Heart left ventricle (tissue), 16 donors: ENCODE measurements at places on chromosomes 2 and 18. TPM values are rescaled to one million over a fixed set of nuclear protein-coding genes. Genes with fewer than 3 reads are reported as not detected.

GRCh38 chr2:165371356-165371755 is 98.1 kb upstream of the CSRNP3 start:
- no peak for DNase-seq

GRCh38 chr2:67294218-67294617 is 102.9 kb upstream of the ETAA1 start:
- DNase-seq = no peak

DNA sequence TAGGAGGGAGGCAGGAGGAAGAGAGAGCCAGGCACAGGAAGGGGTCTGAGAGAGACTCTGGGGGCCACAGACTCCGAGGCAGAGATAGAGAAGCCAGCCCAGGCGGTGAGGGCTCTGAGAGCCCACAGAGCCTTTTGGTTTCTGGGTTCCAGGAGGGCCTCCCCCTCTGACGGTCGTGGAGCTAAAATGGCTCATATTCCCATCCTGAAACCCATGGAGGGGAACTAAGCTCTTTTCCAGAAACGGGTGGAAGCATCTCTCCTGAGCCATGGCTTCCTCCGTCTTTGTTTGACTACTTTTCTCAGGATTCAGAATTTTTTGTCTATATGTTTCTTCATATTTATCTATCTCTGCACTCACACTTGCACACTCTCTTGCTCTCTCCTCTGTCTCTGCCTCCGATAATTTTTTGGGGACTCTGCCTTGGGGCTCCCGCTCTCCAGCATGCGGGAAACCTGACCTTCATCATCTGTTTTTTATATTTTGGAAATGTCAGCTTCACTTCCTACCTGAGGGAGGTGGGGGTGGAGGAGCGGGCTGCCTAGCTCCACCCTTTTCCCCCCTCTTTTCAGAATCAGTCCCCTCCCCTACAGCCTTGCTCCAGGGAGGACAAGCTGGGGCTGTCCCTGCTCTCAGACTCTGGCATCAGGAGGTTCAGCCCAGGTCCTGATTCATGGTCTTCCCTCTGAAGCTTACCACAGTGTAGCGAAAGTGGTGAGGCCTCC is 5.0 kb upstream of the PKDCC start:
- no peak for DNase-seq

RELCH gene
- 15.5 TPM for total RNA-seq

C2orf66 gene
- not detected for total RNA-seq

PCBP1 gene
- 175 TPM for total RNA-seq
